ENCODE measurements at places on chromosomes 7 and 10.

DNA sequence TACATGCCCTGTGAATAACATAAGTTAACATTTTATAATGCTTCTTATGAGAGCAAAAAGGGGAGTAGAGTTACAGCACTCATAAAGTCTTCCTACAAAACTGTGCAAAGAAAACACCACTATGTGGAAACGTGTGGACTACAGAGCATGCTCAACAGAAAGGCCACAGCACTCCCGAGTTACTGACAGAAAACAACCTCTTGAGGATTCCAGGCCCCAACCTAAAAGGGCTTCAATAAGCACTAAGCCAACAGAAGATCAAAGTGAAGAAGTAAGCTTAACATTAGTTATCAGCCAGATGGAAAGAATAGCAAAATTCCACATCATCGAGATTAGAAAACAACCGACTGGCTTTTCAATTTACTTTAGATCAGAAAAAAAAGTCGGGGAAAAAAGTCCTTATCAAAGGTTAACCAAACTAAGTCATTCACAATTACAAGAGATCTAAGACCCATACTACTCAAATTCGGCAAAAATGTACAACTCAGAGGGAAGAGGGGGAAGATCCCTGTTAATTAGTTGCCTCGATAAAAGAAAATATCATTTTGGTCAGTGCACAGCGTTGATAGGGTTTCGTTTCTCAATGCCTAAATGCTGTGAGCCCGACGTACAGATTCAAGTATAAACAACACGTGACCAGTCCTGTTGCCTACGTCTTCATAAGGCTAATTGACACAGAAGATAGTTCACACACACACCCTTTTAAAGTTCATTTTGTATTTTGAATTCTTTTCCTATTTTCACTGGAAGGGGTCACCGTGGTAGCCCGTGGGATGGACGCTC is 1.4 kb downstream of the KBTBD2 start:
- no peak for DNase-seq

GRCh38 chr10:3635211-3635671 is 149.8 kb downstream of the KLF6 start:
- no peak for DNase-seq

DNA sequence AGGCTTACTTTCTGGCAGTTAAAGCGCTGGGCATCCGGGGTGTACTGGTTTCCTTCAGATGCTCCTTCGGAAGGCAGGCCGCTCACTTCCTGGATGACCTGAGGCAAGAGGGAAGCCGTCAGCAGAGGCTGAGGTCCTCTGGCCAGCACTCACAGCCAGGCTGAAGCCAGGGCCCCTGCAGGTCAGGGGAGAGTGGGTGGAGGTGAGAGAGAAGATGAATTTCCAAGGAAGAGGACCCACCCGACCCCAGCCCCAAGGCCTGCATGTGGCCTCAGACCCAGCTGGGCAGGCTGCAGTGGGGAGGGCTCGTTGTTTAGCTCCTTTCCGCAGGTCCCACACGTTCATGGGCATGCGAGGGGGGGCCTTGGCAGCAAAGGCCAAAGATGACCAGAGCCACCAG is 71.3 kb downstream of the VWA2 start:
- DNase-seq, result no peak

DNA sequence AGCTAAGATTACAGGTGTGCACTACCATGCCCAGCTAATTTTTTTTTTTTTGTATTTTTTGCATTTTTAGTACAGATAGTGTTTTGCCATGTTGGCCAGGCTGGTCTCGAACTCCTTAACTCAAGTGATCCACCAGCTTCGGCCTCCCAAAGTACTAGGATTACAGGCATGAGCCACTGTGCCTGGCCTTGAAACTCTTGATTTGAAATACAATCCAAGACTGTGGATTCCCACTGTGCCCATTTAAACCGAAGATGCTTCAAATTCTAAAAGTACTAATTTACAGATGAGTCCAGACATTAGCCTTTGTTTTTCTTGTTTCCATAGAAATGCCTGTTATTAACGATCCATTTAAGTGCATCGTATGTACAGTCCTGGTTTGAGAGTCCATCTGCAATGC is 130.9 kb downstream of the CACNA2D1 start:
- DNase-seq, result no peak
